ENCODE measurements at places on chromosomes 16 and 17. TPM values are rescaled to one million over a fixed set of nuclear protein-coding genes. Genes with fewer than 3 reads are reported as not detected.
A peak's percentile ranks its signal among the peaks of the same experiment; 100 is the strongest.

DNA sequence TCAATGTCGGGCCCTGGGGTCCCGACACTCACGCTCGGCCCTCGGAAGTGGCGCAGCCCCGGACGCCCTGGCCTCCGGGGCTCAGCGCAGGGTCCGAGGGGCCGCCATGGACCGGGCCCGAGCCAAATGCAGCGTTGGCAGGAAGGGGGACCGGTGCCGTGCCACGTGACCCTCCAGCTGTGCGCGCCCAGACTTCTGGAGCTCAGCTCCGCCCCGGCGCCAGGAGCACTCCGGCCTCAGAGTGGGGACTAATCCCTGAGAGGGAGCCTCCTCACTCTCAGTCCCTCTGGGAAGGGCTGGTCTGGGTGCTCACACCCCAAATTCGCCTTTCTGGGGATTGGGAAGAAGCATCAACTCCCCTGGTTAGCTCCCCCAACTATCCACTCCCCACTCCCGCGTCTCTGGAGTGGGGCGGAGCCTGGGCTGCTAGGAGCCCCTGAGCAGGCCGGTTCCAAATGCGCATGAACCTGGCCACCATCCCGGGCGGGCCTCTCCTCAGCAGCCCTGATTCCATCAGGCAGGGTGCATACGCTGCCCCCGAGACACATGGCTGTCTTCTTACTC is at the start of gene B3GNT9:
Gene B3GNT9 (minus strand): TSS at position 166 of the 564 bp plus-strand sequence. CDS start 513 bp downstream, outside the sequence.
- peak within 1 kb of the TSS; percentile 62 for H3K4me3 ChIP-seq
- DNase-seq, result peak; percentile 67
- no peaks in the 10 kb centered on the region for H3K27me3 ChIP-seq
- H3K4me1 ChIP-seq, result peaks cover 33% of the 10 kb centered on the region
- peaks cover 22% of the 10 kb centered on the region for H3K36me3 ChIP-seq
- H3K27ac ChIP-seq, result peak within 1 kb of the TSS; percentile 11

DNA sequence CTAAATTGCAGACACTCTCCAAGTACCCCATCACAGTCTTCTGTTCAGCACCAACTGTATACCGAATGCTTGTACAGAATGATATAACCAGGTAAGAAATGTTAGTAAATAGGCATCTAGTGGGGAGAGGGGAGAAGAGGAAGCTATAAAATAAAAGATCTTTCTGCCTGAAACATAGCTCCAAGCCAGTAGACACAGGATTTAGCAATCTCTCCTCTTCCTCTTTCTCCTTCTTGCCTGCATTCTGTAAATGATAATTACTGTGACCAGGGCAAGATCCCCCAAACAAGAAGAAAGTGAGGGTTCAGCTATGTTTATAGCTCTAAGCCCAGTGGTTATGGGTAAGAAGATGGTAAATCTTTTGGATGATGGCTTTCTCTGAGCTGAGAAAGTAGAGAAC is 17.9 kb downstream of the ACSM3 start:
- no peaks in the 10 kb centered on the region for H3K27me3 ChIP-seq
- DNase-seq, result no peak
- peaks cover 5% of the 10 kb centered on the region for H3K36me3 ChIP-seq
- no peak overlapping the region for H3K27ac ChIP-seq
- H3K4me3 ChIP-seq, result no peak overlapping the region
- H3K4me1 ChIP-seq, result peaks cover 5% of the 10 kb centered on the region

- no peaks in the 10 kb centered on the region for H3K36me3 ChIP-seq
- DNase-seq, result no peak
- no peak overlapping the region for H3K4me3 ChIP-seq
- no peak overlapping the region for H3K27ac ChIP-seq
- H3K4me1 ChIP-seq, result no peaks in the 10 kb centered on the region
- no peaks in the 10 kb centered on the region for H3K27me3 ChIP-seq
These were observed 327.3 kb upstream of the CDH8 start for GRCh38 chr16:62363501-62363900.

GRCh38 chr17:59027750-59028149 is 78.9 kb downstream of the TRIM37 start:
- DNase-seq, result no peak
- no peak overlapping the region for H3K27ac ChIP-seq
- no peaks in the 10 kb centered on the region for H3K27me3 ChIP-seq
- peaks cover 7% of the 10 kb centered on the region for H3K4me1 ChIP-seq

DNA sequence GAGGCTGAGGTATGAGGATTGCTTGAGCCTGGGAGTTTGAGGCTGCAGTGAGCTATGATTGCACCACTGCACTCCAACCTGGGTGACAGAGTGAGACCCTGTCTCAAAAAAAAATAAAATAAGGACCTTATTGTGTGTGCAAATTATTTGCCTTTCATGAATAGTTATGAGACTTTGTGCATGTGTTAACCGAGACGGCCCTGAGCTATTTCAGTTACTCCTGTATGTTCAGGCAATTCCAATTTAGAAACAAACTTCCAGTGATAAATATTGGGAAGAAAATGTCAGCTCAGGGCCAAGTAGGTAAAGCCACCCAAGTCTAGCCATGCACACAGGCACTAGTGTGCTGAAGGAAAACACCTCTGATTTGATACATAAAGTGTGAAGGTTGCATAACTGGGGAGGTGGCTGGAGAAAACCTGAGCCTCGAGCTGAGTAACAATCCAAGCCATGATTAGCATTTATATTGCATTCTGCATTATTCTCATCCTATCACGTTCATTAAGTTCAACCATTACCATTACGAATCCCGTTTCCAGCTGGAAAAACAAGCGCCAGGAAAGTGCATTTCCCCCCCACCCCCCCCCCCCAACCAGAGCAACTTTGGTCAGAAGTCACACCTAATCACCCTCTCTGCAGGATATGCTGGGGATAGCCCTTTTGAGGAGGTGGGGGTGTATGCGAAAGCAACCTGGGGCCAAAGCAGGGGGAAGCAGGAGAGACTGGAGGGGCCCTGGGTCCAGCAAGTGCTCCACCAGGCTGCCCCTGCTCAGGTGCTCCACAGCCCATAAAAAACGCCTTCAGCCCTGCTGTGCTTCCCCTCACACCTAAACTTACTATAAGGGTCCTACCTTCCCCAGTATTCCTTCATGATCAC is 18.6 kb upstream of the ENDOV start:
- DNase-seq, result no peak
- peak overlapping the region; percentile 41 for H3K27ac ChIP-seq
- no peak overlapping the region for H3K4me3 ChIP-seq
- H3K4me1 ChIP-seq, result peaks cover 13% of the 10 kb centered on the region

GRCh38 chr16:54325616-54326265 is 39.2 kb upstream of the IRX3 start:
- H3K4me1 ChIP-seq, result no peaks in the 10 kb centered on the region
- no peak overlapping the region for H3K27ac ChIP-seq
- H3K27me3 ChIP-seq, result peaks cover 4% of the 10 kb centered on the region

DNA sequence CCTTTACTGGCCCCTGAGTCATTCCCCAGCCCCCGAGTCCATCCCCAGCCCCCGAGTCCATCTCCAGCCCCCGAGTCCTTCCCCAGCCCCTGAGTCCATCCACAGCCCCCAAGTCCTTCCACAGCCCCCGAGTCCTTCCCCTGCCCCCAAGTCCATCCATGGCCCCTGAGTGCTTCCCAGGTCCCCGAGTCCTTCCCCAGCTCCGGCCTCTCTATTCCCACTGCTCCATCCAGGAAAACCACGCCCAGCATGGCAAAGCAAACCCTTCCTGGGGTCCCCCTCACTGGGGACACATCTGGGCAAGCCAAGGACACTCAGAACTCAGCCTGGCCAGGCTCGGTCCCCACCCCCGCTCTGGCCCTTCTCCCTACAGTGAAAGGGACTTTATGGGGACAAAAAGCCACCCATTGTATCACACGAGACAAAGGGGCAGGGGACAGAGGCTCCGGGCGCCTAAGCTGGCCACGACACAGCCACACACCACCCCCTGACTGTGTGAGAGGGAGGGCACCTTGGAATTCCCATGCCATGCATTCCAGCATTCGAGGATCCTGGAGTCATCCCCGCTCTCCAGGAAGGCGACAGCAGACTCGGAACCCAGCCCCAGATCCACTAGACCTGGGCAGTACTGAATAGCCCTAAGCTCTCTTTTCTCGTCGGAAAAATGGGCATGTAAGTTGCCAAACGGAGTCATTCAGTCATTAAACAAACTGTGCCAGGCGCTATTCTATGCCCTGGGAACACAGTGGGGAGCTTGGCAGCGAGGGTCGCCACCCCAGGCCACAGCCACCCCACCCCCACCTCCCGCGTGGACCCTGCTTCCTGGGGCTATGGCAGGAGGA is 14.0 kb downstream of the PLLP start:
- peaks cover 19% of the 10 kb centered on the region for H3K4me1 ChIP-seq
- H3K27ac ChIP-seq, result no peak overlapping the region
- no peak for DNase-seq
- H3K4me3 ChIP-seq, result no peak overlapping the region

GRCh38 chr17:53896047-53896446 is 73.3 kb downstream of the KIF2B start:
- DNase-seq, result no peak
- H3K27me3 ChIP-seq, result no peaks in the 10 kb centered on the region
- peaks cover 2% of the 10 kb centered on the region for H3K36me3 ChIP-seq
- H3K4me3 ChIP-seq, result no peak overlapping the region

DNA sequence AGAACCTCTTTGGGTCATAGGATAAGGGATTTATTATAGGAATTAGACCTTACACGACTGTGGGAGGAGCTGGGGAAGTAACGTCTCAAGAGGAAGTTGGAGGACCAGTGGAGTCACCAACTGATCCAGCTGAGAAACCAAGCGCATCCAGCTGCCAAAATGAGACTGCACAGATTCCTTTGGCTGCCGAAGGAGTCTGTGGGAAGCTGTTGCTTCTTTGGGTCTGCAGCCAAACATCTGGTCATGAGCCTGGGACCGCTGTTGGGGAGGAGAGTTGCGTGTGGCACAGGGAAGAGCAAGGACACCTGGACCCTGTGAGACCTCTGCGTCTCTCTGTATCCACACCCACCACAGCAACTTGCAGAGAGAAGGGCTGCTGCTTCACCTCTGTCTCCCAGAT is 2.4 kb upstream of the NACA2 start:
- no peak overlapping the region for H3K4me3 ChIP-seq
- H3K4me1 ChIP-seq, result no peaks in the 10 kb centered on the region
- no peak overlapping the region for H3K27ac ChIP-seq
- peaks cover 28% of the 10 kb centered on the region for H3K27me3 ChIP-seq
- H3K36me3 ChIP-seq, result no peaks in the 10 kb centered on the region
- DNase-seq, result no peak

DNA sequence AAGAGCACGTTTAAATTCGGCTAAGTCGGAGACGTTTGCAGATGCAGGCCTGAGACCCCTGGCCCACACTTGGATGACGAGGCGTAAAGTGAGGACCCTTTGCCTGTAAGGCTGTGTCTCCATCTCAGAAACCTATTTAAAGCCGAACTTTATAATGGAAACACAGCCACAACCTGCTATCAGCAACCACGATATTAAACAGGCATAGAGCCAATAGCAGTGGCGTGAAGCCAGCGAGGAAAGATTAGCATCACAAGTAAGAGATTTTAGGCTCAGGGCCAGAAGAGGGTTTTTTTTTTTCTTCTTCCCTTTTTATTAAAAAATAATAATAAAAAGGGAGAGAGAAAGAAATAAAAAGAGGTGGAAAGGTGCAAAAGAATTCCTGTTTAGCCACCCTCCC is 111.3 kb upstream of the NOL11 start:
- no peak for DNase-seq
- H3K36me3 ChIP-seq, result peaks cover 5% of the 10 kb centered on the region
- H3K4me3 ChIP-seq, result no peak overlapping the region
- H3K27me3 ChIP-seq, result no peaks in the 10 kb centered on the region

GRCh38 chr17:47225436-47225858 is 16.3 kb downstream of the MYL4 start:
- peaks cover 9% of the 10 kb centered on the region for H3K36me3 ChIP-seq
- H3K27me3 ChIP-seq, result peaks cover 5% of the 10 kb centered on the region
- H3K4me3 ChIP-seq, result no peak overlapping the region

DNA sequence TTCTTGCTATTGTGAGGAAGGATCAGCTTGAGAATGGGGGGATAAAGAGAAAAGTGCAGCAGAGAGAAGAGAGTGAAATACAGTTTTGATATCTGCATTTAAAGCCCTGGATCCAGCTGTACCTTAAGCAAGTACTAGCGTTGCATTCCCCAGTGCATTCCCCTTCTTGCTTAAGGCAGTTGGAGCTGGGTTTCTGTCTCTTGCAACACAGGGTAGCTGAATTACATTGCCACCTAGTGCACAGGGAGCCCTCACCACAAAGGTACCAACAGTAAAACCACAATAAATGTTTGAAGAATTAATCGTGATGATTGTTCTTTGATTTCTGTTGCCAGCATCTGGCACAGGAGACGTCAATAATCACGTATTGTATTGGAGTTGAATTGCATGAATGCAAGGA is 588.7 kb downstream of the RBFOX1 start:
- no peaks in the 10 kb centered on the region for H3K36me3 ChIP-seq
- DNase-seq, result no peak
- H3K4me1 ChIP-seq, result no peaks in the 10 kb centered on the region
- H3K4me3 ChIP-seq, result no peak overlapping the region
- no peaks in the 10 kb centered on the region for H3K27me3 ChIP-seq

DNA sequence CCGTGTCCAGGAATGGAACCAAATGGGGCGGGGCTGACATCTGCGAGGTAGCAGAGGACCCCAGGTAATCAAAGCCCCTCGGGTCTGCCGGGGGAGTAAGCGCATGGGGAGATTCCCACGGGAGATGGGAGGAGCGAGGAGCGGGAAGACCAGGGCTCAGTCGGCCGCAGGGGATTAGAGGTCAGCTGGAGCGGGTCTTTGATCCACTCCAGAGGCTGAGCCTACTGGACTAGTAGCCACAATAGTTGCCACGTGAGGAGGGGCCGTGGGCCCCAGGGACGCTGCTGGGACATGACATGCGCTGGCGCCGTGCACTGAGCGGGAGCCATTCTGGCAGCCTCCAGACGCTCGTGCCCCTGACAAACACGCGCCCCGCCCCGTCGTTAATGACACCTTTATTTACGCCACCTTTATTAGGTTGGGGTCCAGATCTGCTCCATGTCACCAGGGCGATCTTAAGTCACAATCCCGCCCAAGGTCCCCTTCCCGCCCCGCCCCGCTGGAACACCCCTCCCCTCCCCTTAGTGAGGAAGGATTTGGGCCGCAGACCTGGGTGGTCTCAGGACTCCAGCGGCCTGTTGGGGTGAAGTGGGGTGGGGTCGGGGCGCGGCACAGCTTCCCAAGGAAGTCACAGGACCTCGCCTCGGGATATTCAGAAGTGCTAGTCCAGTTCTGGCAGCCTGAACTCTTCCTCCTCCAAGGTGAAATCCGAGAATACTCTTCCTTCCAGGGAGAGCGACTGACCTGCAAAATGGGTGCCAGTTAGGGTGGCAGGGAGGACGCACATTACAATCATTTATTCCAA is 15.0 kb downstream of the PPY start:
- H3K27me3 ChIP-seq, result peaks cover 21% of the 10 kb centered on the region
- H3K4me1 ChIP-seq, result peaks cover 27% of the 10 kb centered on the region
- H3K4me3 ChIP-seq, result peak overlapping the region; percentile 50
- H3K27ac ChIP-seq, result no peak overlapping the region
- DNase-seq, result no peak

Gene OR1F1
- not detected for total RNA-seq

Gene CNGB1
- not detected for total RNA-seq

Gene ITGB4
- 1.0 TPM for total RNA-seq

Gene BCL6B
- 0.85 TPM for total RNA-seq

Gene ELAC2
- total RNA-seq, result 89.0 TPM

Gene TPSAB1
- total RNA-seq, result not detected

Gene TMEM256
- 56.1 TPM for total RNA-seq

Gene SLC47A2
- not detected for total RNA-seq

Gene DPEP2
- total RNA-seq, result 4.5 TPM

Gene TRIM72
- not detected for total RNA-seq

Gene KRTAP3-2
- total RNA-seq, result not detected

Gene GPS2
- 83.7 TPM for total RNA-seq

Measured in activated CD8-positive, alpha-beta memory T cell treated with anti-CD3 and anti-CD28 coated beads, Interleukin-2, amount 10 ng/mL, durations not matched to agents 7 days and 5 days (primary cell).